Activated CD4-positive, alpha-beta T cell treated with anti-CD3 and anti-CD28 coated beads, Interleukin-2, Interleukin-4, amounts not matched to agents 100 ng/mL and 50 ng/mL, durations not matched to agents 16 hours and 8 hours (primary cell): ENCODE measurements at places on chromosomes 16 and 17.

- DNase-seq = no peak
Observed at GRCh38 chr16:12199524-12199923, 223.0 kb downstream of the SNX29 start.

DNA sequence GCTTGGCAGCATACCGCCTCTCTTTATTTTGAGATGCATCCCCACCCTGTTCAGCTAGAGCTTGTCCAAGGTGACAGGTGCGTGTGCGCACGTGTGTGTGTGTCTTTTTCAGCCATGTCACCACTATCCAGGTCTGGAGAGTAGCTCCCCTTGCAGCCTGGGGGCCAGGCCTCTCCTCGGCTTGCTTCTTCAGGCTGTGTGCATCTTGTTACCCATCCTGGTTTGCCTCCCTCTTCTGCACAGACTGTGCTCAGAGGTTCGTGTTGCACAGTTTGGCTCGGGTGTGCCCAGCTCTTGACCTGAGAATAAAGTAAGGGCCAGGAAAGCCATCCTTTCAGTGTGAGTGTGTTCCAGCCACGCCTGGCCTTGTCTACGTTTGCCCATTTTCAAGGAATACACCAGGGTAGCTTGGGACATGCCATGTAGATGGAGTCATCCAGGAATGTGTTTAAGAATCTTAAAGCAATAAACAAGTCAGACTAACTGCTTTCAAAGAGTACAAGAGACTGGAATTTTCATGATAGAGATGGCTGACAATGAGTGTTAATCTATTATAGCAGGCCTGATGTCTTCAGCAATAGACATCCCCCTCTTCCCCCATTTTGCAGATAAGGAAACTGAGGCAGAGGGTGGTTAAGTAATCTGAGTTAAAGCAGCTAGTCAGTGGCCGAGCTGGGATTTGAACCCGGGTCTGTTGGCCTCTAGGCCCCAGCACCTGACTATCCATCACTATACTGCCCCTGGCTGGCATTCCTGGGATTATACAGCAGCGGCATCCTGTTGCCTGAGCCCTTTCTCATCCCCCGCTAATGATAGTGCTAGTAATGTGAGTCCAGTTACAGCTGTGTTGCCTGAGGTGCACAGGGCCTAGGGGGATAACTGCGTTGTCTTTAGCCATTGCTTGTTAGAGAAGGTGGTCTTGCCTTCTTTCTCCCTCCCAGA, 77.9 kb downstream of the KSR1 start:
- no peak for DNase-seq

GRCh38 chr17:17079336-17079735, 37.1 kb downstream of the MPRIP start:
- no peak for DNase-seq

DNA sequence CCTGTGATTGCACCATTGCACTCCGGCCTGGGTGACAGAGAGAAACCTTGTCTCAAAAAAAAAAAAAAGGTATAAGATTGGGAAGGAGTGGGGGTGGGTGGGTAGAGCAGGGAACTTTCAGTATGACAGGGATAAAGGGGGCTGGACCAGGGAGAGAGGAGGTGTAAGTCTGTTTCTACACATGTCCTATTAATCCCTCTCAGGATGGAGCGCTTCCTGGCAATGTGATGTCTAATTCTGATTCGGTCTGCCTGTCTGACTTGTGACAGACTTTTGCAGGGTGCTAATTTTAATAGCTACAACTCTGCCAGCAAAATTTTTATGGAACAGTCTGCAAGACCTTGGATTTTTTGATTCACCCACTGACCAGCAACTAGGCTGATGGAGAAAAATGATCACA, 53.8 kb upstream of the SLC25A19 start:
- DNase-seq = peak; percentile 28

DNA sequence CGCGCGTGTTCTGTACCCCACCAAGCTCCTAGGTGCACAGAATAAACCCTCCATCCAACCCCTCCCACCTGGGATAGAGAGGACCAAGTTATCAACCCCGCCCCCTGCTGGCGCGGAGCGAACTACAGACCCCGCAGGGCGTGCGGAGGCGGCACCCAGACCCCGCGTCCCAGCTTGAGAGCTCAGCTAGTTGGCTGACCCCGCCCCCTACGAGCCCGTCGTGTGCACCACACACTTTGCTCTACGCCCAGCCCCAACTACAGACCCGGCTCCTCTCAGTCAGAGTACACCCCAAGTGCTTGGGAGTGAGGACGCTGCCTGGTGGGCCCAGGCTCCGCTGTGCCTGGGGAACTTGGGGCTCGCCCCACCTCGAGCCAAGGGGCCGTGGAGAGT, 1.5 kb downstream of the GRIN2A start:
- peak; percentile 25 for DNase-seq

- no peak for DNase-seq
Observed at GRCh38 chr17:12242345-12242954, 221.8 kb downstream of the MAP2K4 start.

GRCh38 chr16:78478267-78478861, 378.9 kb downstream of the WWOX start:
- peak; percentile 5 for DNase-seq

DNA sequence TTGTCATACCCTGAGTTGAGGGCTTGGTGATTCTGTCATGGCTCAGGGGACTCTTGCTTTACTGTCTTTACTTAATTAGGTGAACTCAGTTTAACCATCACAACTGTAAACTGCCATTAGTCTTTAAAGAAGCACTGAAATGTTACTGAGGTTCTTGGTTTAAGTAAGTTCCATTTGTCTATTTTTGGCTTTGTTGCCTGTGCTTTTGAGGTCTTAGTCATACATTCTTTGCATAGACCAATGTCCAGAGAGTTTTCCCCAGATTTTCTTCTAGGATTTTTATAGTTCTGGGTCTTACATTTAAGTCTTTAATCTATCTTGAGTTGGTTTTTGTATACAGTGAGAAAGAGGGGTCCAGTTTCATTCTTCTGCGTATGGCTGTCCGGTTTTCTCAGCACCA, 137.5 kb downstream of the SOCS1 start:
- DNase-seq = no peak

- DNase-seq = no peak
Observed at GRCh38 chr16:77680496-77680895, 41.8 kb upstream of the NUDT7 start.
